ENCODE measurements at places on chromosomes 6 and 20.
A peak's percentile ranks its signal among the peaks of the same experiment; 100 is the strongest.

GRCh38 chr6:122151763-122152162 is 247.7 kb upstream of the HSF2 start:
- no peak for DNase-seq

GRCh38 chr20:59147586-59147985 is 16.0 kb upstream of the ZNF831 start:
- DNase-seq, result no peak

DNA sequence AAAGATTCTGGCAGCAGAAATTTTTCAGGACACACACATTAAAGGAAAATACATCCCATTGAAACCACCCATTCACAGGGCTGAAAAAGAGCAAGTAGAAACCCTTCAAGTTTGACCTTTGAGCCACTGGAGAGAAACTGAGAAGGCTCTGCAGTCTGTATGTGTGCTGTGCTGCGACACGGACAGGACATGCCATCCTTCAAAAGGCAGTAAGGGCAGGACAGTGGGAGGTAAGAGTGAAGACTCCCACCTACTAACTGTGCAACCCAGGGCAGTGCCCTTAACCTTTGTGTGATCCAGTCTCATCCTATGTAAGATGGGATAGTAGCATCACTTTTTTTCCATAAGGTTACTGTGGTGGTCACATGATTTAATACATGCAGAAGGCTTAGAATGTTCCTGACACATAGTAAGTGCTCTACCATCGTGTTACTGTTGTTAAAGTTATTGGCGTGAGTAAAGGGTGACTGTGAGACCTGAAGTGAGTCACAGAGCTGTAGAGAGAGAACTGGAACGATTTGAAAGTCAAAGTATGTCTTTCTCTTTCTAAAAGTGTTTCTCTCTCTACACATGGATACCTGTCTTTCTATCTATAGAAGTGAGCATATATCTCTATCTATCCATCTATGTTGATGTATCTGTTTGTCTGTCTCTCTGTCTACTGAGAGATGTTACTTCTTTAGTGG is 153.7 kb upstream of the OLIG3 start:
- DNase-seq, result no peak

DNA sequence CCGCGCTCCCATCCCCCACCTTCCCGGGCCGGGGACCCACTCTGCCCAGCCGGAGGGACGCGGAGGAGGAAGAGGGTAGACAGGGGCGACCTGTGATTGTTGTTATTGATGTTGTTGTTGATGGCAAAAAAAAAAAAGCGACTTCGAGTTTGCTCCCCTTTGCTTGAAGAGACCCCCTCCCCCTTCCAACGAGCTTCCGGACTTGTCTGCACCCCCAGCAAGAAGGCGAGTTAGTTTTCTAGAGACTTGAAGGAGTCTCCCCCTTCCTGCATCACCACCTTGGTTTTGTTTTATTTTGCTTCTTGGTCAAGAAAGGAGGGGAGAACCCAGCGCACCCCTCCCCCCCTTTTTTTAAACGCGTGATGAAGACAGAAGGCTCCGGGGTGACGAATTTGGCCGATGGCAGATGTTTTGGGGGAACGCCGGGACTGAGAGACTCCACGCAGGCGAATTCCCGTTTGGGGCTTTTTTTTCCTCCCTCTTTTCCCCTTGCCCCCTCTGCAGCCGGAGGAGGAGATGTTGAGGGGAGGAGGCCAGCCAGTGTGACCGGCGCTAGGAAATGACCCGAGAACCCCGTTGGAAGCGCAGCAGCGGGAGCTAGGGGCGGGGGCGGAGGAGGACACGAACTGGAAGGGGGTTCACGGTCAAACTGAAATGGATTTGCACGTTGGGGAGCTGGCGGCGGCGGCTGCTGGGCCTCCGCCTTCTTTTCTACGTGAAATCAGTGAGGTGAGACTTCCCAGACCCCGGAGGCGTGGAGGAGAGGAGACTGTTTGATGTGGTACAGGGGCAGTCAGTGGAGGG is 2.8 kb downstream of the SOX4 start:
- DNase-seq, result no peak

GRCh38 chr20:9514072-9514460 is 324 bp upstream of the LAMP5 start:
- DNase-seq, result no peak

GRCh38 chr6:41346441-41346840 is 11.0 kb downstream of the NCR2 start:
- no peak for DNase-seq

GRCh38 chr6:110183292-110183885 is 3.2 kb downstream of the CDC40 start:
- DNase-seq, result no peak

DNA sequence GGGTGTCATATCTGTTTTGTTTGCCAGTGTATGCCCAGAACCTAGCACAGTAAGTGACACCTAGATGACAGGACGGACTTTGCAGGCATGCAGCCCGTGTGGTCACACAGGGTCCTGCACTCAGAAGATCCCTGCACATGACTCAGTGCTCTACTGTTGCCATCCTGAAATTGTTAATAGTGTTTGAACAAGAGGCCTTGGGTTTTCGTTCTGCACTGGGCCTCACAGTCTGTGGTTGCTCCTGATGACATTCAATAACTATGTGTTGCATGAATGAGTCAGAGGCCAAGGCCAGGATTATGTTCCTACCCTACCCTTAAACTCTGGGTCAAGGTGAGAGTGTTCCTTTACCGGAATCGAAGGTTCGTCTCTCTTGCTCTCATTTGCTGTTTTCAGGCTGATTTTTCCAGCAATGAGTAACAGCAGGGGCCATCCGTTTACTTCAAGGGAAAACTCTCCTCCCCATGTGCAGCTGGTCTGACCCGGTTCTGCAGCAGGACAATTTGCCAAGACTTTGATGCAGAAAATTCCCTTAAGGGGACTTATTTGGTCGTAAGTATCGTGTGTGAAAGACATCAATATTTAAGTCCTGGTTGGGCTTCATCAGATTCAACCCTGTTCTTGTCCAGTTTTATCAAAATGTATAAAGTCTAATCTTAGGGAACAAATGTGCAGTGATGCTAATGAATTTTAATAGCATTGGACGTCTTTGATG is 13.0 kb upstream of the PFDN4 start:
- DNase-seq, result no peak

DNA sequence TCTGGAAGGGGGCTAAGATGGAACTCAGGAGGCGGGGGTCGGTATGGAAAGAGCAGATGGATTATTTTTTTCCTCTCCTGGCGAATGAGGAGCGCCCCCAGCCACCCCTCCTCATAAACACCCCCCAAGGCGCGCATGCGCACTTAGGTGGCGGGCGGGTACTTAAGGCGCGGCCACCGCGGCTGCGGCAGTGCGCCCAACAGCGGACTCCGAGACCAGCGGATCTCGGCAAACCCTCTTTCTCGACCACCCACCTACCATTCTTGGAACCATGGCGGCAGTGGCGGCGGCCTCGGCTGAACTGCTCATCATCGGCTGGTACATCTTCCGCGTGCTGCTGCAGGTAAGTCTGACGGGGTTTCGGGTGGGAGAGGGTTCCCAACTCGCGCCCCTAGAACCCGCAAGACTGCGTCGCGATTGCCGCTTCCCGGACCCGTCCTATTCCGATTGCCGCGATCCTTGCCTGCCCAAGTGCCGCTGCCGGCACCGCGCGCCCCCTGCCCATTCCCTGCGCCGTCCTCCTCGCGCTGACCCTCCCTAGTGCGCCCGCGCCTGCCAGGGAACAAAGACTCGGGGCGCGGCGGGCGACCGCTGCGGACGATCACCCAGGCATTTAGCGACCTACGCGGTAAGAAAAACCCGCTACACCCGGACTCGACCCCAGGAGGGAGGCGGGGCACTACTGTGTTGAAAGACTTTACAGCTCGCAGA is at the start of gene NNAT:
Gene NNAT, plus strand, starts transcription at position 190 of the 711 bp plus-strand sequence. Its CDS starts 82 bp downstream, at position 272.
- no peak for DNase-seq

- no peak for DNase-seq
Observed at GRCh38 chr6:44062771-44063560, 64.3 kb downstream of the MRPL14 start.

- DNase-seq, result no peak
Observed at GRCh38 chr6:169799474-169799926, 48.1 kb downstream of the ERMARD start.

- no peak for DNase-seq
Observed at GRCh38 chr20:62390317-62391164, 3.6 kb downstream of the RPS21 start.

DNA sequence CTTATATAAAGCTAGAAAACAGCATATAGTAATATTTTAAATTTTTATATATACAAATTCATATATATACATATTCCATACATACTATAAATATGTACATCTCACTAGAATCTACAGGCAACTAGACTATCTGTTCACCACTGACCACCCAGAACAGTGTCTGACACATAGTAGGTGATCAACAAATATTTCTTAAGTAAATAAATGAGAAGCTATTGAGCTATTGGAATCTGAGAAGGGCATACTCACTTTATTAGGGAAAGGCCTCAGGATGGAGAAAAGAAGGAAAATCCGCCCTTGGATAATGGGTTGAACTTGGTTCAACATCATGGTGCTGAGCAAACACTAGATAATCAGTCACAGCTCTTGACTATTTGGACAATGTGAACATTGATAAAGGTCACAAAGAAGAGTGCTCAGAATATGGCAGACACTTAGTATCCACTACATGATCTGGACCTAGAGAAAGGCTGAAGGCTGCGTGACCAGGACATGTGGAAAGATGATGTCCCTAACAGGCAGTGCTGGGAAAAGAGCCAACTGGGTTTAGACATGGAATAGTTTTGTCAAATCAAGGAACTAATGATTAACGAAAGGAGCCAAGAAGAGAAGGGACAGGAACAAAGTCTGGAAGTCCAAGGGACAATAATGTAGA is 186.1 kb downstream of the TASP1 start:
- no peak for DNase-seq

DNA sequence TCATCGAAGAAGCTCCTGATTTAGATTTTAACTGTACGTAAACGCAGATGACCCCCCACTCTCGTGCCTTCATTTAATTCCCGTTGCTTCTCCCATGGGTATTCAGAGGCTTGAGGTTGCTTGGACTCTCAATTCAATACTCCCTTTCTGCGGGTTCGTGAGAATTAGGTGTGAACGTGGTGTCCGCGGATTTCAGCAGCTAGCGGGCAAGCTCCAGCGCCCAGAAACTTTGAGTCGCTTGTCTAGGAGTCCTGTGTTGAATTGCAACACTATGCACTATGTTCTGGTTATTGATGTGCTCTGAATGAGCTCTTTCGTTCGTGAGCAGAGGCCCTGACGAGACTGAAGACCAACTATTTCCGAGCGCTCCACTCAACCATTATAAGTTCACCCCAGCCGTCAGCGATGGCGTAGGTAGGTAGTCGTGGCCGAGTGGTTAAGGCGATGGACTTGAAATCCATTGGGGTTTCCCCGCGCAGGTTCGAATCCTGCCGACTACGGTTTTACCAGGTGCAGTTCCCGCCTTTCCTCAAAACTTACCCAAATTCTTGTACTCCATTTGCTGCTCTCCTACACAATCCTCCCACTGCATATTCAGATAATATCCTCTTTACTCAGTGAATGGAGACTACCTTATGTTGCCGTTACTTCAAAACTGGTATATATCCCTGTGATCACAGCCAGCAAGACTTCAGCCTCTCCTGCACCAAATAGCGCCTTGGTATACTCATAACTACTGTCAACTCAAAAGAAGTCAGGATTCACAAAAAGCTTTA is 72.6 kb upstream of the ZNF184 start:
- peak; percentile 65 for DNase-seq

- peak; percentile 97 for DNase-seq
Observed at GRCh38 chr6:31541658-31542521, at the start of gene DDX39B. DDX39B (minus strand) TSS chr6:31542003; CDS start chr6:31540532, 1,471 bp downstream.

DNA sequence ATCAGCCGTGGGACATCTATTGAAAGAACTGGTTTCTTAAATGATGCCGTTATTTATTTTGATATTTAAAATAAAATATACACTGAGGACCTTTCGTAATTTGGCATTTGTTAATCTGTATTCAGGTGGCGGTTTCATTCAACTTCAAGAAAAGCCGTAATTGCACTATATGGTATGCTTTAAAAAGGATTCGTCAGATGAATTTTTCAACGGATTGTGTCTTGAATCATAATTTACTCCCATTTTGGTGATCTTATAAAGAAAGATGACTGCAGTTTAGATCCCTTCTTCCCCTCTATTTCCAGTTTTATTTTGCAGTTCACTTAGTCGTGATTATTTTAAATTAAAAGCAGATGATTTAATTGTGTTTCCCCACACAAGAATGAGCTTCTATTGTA is 761 bp downstream of the KLHL32 start:
- DNase-seq, result no peak

- no peak for DNase-seq
Observed at GRCh38 chr20:22379472-22379871, 204.9 kb downstream of the FOXA2 start.

DNA sequence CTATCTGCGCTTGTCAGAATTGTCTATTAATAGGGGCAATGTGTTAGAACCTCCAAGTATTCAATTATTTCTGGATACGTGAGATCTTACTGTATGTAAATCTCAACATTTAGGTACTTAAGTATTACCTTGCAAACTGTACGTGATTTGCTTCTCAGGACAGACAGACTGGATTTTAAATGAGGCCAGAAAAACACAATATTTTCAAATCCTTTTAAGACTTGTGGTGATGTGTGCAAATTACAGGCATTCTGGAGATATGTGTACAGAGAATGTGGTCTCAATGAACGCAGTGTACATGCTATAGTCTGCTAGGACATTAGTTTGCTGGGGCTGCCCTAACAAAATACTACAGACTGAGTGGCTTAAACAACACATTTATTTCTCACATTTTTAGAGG is 16.9 kb downstream of the CCR6 start:
- DNase-seq, result no peak

- DNase-seq, result no peak
Observed at GRCh38 chr6:82739303-82739702, 326.3 kb downstream of the UBE3D start.

GRCh38 chr6:38067263-38067980 is 247.9 kb downstream of the ZFAND3 start:
- DNase-seq, result no peak

GRCh38 chr20:1920252-1920651 is 25.0 kb downstream of the SIRPA start:
- DNase-seq, result no peak

GRCh38 chr20:33569802-33570391 is 80.0 kb downstream of the CBFA2T2 start:
- DNase-seq, result no peak

- DNase-seq, result no peak
Observed at GRCh38 chr6:108588586-108588985, 27.9 kb downstream of the FOXO3 start.

Measured in HTR-8/SVneo (cell line).